ENCODE measurements at places on chromosomes 5 and 9.

GRCh38 chr5:133347039-133347438 lies 265.3 kb downstream of the FSTL4 start:
- DNase-seq: no peak

GRCh38 chr5:107431536-107431935 lies 239.2 kb downstream of the EFNA5 start:
- DNase-seq: no peak

DNA sequence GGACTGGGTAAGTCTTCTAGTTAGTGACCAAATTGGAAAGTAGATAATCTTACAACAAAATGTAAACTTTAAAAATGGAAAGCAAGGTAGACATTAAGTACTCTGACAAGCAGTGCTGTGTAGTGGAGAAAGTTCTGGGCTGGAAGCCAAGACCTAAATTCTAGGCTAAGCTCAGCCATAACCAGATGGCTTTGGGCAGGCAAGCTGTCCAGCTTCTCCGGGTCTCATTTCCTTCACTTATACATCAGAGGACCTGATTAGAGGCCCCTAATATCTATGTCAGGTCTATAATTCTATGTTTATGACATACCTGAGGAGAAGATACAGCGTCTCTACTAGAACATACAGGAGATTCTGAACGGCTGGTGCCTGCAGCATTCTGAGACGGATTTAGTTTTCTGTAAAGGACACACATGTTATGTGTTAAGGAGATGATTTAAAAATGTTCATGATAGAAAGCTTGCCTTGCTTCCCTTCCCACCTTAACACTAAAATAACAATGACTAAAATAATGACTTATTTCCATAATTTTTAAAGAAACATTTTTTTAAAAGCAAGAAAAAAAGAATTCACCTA lies 61.2 kb downstream of the ELL2 start:
- no peak for DNase-seq

DNA sequence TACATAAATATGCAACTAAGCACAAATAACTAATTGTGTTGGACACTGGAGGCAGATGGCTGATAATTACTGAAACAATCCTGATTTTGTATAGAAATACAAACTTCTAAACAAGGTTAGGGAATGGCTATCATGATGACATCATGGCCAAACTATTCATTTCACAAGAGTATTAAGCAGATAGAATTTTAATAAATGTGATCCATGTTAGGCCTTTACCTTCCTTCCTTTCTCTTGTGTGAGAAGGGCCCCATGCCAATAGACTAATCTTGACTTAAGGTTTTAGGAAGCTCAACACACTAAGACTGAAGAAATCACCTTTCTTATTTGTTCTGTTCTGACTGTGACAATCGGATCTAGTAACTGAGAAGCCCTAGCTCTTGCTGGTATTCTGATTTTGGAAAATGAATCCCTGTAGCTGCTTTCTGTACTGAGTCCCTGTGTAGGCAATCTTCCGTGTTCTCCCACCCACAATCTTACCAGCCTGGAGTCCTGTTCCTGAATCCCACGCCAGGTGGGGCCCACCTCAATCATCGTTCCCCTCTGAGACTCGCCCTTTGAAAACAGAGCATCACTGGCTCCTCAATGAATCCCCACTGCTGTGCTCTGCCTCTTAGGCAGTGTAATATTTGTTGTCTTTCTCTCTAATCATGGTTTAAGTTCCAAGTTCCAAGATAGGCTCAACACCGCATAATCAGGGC lies 168.7 kb upstream of the GNA14 start:
- no peak for DNase-seq

- peak; percentile 56 for DNase-seq
Measured at GRCh38 chr5:132915681-132916080, 42.2 kb downstream of the LEAP2 start.

GRCh38 chr5:85132269-85132668 lies 747.6 kb upstream of the EDIL3 start:
- DNase-seq: no peak

GRCh38 chr5:124519396-124519795 lies 227.0 kb downstream of the ZNF608 start:
- no peak for DNase-seq

DNA sequence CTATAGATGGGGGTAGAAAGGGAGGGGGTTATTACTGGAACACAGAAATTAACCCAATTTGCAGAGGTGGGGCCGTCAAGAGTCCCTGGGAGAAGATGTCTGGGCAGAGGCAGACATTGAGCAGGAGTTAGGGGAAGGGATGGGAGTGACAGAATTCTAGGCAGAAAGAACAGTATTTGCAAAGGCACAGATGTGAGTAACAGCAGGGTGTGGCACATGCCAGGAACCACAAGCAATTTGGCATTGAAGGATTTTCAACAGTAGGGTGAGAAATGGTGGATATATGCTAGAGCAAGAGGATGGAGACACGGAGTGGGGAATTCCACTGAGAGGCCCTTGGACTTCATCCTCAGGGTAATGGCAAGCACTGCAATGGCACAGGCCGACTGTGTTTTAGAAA lies 71.6 kb upstream of the FRRS1L start:
- no peak for DNase-seq

DNA sequence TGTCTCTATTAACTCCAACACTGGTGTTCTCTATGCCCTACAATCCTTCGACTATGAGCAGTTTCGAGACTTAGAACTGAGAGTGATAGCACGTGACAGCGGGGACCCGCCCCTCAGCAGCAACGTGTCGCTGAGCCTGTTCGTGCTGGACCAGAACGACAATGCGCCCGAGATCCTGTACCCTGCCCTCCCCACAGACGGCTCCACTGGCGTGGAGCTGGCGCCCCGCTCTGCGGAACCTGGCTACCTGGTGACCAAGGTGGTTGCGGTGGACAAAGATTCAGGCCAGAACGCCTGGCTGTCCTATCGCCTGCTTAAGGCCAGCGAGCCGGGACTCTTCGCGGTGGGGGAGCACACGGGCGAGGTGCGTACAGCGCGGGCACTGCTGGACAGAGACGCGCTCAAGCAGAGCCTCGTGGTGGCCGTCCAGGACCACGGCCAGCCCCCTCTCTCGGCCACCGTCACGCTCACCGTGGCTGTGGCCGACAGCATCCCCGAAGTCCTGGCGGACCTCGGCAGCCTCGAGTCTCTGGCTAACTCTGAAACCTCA lies 2.0 kb downstream of the PCDHGA11 start:
- DNase-seq: no peak

GRCh38 chr5:114678778-114679177 lies 316.9 kb downstream of the KCNN2 start:
- no peak for DNase-seq
